ENCODE measurements at places on chromosomes 11 and 22.

GRCh38 chr11:14625586-14626205 lies 17.9 kb upstream of the PDE3B start:
- no peak for DNase-seq

GRCh38 chr11:48123934-48124755 lies 92.5 kb upstream of the OR4B1 start:
- no peak for DNase-seq

DNA sequence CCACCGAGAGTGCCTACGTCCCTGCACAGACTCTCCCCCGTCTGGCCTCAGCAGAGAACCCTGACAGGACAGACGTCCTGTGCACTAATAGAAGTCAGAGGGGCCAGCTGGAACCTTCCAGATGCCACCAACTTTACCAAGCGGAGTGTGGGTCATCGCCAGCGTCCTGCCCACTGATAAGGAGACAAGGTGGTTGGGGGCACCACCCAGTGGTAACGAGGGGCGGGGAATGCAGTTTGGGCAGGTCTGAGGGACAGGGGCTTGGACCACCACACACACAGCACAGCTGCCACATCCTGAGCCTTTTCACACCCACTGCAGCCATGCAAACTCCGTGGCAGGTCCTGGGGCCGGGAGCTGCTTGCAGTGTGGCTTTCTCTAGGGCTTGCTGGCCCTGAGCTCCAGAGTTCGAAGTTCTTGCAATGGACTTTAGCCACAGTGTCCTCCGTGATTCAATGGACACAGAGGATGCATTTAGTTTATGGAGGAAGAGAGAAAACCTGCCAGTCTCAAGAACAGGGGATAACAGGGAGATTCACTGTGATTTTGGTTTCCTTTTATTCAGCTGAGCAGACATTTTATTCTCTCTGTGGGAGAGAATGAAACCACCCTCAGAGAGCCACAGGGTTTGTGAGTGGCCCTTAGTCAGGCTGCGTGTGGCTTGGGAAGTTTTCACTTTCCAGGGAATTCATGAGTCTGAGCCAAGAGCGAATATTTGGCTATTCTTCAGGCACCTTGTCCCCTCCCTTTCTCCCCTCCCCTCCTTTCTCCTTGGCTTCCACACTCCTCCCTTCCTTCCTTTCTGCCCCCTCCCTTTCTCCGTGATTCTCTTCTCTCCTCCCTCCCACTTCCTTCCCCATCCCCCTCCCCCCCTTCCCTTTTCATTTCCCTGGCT lies 13.1 kb downstream of the MRGPRG start:
- DNase-seq: no peak

DNA sequence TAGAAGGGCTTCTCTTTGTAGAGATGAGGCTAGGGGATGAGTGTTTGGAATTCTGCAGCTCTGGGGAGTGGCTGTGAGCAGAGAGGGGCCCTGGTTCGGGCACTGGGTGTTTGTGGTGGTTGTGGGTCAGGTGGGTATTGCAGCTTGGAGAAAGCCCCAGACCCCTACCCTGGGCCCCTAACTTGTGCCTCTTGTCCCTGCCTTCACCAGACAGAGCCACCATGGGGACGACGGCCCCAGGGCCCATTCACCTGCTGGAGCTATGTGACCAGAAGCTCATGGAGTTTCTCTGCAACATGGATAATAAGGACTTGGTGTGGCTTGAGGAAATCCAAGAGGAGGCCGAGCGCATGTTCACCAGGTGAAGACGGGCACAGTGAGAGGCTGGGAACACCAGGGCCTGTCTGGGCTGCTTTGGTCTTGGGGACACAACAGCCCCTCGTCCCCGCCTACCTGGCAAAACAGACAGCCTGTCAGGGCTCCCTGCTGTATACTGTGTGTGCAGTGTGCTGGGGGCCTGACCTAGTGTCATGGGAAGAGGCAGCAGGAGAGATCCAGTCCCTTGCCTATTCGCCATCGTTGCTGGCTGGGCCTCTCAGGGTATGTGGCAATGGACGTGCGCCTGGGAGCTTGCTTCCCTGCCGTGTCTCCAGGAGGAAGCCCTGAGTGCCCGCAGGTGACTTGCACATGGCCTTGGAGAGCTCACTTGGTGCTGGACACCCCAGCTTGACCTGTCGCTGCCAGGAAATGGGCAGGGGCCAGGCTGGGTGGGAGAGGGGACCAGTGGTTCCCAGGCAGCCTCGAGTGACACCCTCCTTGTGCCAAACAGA lies 4.3 kb downstream of the INCENP start:
- no peak for DNase-seq

DNA sequence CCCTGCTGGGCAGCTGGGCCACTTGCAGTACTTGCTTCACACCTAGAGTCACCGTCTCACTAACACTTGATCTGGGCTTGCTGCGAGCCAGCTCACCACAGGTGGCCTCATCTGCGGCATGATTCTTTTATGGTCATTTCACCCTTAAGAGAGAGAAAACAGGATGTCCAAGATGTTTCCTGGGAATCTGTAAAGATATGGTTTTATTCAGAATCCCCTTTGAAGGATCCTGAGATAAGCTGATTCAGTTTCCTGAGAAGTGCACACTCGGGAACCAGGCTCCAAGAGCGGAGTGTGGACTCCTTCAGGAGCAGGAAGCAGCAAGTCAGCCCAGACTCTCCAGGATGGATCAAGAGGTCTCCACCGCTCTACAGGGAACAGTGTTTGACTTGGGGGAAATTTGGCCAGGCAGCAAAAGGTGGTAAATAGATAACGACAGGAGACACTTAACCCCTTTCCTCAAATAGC lies 21.8 kb upstream of the TP53AIP1 start:
- no peak for DNase-seq

DNA sequence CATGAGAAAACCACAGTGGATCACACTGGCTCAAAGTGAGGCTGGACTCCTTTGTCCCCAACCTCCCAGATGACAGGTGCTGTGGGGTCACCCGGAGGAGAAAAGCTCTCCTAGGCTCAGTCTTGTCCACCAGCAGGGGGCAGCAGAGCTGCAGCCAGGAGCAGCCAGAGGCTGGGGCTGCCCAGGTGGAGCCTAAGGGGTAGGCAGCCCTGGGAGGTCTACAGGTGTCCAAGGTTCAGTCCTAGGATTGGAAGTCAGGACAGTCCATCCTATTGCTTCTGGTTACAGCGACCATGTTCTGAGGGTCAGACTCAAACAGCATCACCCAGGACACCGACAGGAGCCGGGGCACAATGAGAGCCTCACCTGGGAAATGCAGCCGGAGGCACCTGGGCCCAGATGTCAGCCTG lies 77.6 kb upstream of the IGLL5 start:
- no peak for DNase-seq

GRCh38 chr11:17783878-17784277 lies 49.3 kb downstream of the KCNC1 start:
- DNase-seq: no peak

DNA sequence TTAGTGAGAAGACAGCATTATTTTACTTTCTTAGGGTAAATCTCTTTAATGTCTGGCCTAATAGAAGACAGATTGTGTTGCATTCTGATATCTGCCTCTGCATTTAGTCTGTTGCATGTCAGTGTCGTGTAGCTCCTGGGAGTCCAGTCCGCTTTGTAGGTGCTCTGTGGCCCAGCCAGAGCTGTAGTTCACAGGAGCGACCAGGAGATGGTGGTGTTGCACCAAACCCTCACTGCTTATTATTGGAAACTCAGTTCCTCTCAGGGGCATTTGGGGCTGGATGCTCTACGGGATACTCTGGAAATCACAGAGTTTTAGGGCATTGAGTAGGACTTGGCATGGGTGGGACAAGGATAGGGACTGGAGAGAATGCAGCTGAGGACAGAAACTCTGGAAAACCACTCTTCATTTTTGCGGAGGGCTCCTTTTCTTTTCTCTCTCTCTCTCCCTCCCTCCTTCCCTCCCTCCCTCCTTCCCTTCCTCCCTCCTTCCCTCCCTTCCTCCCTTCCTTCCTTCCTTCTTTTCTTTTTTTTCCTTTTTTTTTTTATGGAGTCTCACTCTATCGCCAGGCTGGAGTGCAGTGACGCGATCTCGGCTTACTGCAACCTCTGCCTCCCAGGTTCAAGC lies 21.7 kb downstream of the MIAT start:
- peak; percentile 55 for DNase-seq

DNA sequence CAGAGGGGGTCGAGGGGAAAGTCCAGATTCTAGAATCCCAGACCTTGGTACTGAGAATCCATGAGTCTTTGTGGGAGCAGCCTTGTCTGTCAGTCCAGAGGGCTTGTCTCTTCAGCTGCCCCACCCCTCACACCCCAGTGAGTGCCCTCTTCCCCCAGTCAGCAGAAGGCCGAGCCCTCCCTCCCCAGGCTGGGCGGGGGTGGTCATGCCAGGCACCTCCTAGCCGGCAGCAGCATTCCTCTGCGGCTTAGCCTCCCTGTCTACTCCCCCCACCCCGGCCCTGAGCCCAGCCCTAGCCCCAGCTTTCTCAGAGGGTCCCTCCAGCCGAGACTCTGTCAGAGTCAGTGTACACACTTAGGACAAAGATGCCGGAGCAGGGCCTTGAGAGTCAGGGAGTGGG lies 4.6 kb downstream of the SOX10 start:
- no peak for DNase-seq

GRCh38 chr11:120223793-120224192 lies 13.0 kb downstream of the OAF start:
- no peak for DNase-seq

- DNase-seq: no peak
These were observed 30.7 kb downstream of the SERPINH1 start for GRCh38 chr11:75592715-75593114.

DNA sequence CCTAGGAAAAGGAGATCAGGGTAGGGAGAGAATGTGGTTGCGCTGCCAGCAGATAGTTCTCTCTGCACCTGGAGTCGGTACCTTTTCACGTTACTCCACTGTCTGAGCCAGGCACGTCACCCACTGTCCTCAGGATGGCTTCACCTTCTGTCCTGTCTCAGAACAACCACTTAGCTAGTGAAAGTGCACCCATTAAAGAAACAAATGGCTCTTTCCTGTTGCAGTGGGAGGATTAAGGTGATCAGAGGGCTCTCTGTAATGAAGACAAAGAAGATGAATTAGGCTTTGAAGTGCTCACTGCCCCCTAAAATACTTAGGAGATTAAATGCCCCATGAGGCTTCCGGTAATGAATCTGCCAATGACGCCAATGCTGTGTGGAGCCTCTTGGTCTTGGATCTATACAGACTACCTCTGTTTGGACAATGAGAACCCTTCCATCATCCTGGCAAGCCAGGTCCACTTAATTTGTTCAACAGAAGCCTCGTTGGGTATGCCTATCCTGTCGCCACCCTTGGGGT lies 113.7 kb downstream of the INSC start:
- DNase-seq: no peak

DNA sequence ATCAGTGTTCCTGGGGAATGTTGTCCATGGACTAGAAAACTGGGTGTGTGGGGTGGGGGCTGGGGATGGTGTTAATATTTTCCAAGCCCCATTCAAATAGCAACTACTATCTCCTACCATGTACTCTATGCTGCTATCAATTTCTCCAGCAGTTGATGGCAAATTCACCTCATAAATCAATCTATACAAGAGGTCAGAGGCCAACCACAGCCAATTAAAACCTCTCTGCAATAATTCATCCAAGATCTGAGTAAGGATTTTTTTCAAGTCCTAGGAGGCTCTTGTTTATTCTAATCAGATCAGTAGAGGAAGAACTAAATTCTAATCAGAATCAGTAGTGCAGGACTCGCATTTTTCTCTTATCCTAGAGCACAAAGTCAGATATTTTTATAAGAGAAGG lies 73.4 kb upstream of the WT1 start:
- no peak for DNase-seq

GRCh38 chr11:112734207-112734606 lies 227.0 kb upstream of the NCAM1 start:
- DNase-seq: peak; percentile 13

DNA sequence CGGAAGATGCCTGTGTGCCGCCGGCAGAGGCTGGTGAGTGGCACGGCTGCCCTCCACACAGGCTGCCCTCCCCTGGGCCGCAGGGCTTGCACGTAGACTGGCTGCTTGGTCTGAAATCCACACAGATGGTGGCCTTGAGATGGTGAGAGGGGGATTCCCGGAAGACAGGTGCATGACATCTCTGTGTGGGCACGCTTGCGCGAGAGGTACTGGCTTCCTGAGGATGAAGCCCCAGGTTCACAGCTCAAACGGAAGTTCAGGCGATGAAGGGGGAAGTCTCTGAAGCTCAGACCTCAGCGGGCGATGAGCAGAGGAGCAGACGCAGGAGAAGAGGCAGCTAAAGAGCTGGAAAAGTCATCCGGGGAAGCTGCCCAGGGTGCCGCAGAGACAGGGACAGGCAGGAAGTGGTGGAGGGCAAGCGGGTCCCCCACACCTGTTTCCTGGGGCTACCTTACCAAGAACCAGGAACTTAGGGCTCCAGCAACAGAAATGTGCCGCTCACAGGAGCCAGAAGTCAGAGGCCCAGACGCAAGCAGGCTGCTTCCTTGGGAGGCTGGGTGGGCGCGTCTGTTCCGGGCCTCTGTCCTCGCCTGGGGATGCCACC lies 7.2 kb downstream of the CRELD2 start:
- DNase-seq: no peak

DNA sequence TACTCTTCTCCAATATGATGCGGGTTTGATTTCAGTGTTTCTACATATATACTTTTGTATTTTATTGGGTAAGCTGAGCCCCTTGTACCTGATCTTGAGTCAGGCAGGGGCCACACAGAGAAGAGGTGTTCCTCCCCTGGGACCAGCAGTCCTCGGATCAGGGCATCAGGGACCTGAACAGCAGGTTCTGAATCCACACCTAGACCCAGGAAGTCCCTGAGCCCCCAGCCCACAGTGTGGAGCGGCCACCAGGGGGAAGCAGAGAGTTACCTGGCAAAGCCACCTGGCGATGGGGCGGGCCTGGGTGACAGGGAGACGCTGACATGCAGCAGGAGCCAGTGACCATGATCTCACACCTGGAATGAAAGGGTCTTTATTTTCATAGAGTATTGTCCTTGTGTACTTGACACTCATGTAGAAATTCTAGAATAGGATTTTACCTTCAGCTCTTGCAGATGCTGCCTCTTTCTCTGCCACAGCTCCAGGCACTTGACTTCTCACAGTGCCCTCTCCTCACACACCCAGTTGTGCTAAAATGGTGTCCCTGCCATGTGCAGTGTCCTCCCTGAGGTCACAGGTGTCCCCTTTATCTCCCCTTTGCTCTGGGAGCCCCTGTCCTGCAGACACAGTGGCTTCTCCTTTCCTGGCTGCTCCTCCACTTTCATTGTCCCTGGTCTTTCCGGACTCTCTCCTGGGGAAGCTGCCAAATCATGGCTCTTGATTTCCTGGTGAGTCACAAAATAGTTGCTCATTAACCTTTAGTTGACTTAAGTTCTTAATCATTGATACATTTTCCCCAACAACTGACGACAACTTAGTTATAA lies 48.5 kb downstream of the GGTLC2 start:
- no peak for DNase-seq

DNA sequence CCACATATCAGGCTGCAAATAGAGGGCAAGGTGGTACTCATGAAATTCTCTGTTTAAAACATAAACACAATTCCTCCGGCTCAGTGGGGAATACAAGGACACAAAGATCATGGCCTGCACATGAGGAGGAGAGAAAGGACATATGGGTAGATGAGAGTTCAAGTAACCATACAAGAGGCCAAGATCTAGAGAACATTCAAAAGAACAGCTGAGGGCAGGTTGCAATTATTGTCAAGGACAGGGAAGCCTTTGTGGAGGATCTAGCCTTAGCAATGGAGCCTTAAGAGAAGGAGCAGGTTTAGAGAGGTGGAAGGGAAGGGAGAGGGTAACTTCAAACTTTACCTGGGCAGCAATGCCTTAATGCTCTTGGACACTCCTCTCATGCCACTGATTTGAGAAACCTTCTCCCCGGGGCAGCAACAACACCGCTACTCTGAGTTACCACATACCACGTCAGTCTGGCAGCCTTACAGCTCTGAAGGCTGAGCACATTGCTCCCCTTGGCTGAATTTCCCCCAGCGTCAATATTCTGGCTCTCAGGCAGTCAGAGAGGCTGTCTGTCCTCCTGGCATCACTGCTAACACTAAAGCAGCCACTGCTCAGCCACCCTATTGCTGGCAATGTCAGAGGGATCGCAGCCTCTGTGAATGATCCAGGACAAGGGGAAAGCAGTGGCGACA lies 55.5 kb downstream of the CLPB start:
- peak; percentile 62 for DNase-seq

All from astrocyte of the cerebellum (primary cell).